Lung (tissue), 17 donors: ENCODE measurements at places on chromosomes 5 and 9. TPM values are rescaled to one million over a fixed set of nuclear protein-coding genes. Genes with fewer than 3 reads are reported as not detected.

Gene PCDHGB5
- 14.3 TPM for total RNA-seq

GRCh38 chr5:3120028-3120427 lies 368.6 kb upstream of the IRX2 start:
- no peaks in the 10 kb centered on the region for H3K36me3 ChIP-seq
- H3K4me1 ChIP-seq: peaks cover 9% of the 10 kb centered on the region
- no peaks in the 10 kb centered on the region for H3K27me3 ChIP-seq
- H3K27ac ChIP-seq: no peak overlapping the region
- DNase-seq: no peak

Gene POU5F2
- 2.0 TPM for total RNA-seq

- H3K4me3 ChIP-seq: no peak overlapping the region
- DNase-seq: no peak
- H3K27me3 ChIP-seq: no peaks in the 10 kb centered on the region
- no peaks in the 10 kb centered on the region for H3K4me1 ChIP-seq
Measured at GRCh38 chr9:84305497-84306131, 34.9 kb downstream of the SLC28A3 start.

DNA sequence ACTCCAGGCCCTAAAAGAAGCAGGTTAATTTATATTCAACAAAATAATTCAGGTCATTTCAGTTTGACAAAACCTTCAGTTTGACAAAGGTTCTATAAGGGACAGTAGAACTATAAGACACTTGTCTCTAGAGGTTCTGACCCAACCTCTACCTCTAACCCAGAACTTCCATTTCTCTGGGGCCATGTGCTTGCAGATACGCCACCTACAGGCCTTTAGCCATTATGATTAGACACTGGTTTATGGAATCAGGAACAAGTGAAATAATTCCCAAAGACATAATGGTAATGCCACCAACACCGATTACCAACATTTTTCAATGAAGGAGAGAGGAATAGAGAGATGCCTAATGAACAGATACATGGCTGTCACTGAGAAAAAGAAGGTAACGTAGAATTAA lies 733.9 kb downstream of the PRELID2 start:
- no peak overlapping the region for H3K4me3 ChIP-seq
- DNase-seq: no peak
- no peaks in the 10 kb centered on the region for H3K27me3 ChIP-seq
- no peaks in the 10 kb centered on the region for H3K36me3 ChIP-seq
- no peak overlapping the region for H3K27ac ChIP-seq

DNA sequence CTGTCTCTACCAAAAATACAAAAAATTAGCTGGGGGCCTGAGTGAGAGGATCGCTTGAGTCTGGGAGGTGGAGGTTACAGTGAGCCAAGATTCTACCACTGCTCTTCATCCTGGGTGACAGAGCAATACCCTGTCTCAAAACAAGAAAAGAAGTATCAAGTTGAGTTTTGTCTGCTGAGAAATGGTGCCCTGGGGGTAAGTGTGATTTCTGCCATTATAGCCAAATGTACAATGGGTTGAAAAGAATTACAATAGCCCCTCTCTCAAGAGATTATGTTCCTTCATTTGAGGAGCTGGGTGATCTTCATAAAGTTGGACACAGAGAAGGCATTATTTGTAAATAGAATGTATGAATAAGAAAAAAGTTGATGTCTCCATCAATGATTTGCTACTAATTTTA lies 189.4 kb downstream of the GOLPH3 start:
- no peak for DNase-seq
- no peaks in the 10 kb centered on the region for H3K4me1 ChIP-seq
- H3K4me3 ChIP-seq: no peak overlapping the region
- no peaks in the 10 kb centered on the region for H3K27me3 ChIP-seq

- H3K27me3 ChIP-seq: no peaks in the 10 kb centered on the region
- no peaks in the 10 kb centered on the region for H3K4me1 ChIP-seq
Measured at GRCh38 chr9:135584934-135585333, 23.4 kb downstream of the PAEP start.

GRCh38 chr9:40909821-40910220 lies 218.7 kb downstream of the FOXD4L6 start:
- H3K36me3 ChIP-seq: no peaks in the 10 kb centered on the region
- H3K4me3 ChIP-seq: no peak overlapping the region
- H3K4me1 ChIP-seq: no peaks in the 10 kb centered on the region
- no peaks in the 10 kb centered on the region for H3K27me3 ChIP-seq
- no peak overlapping the region for H3K27ac ChIP-seq

Gene ZFP2
- 1.5 TPM for total RNA-seq

DNA sequence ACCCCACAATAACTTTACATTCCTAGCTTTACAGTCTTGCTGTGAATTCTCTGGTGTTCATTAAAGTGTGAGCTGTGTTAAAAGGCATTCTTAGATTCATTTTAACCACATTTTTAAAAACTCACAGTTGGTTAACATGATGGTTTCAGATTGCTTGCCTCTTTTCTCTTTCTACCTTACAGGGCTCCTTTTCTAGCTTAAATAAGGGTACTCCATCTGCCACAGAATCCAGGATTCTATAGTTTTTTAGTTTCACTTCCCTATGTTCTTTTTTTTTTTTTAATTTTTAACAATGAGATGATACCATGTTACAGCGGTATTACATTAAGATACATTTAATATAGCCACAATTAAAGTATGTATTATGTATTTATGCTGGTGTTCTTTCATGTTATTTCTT lies 3.9 kb upstream of the FBXO4 start:
- no peaks in the 10 kb centered on the region for H3K27me3 ChIP-seq
- H3K4me1 ChIP-seq: peaks cover 4% of the 10 kb centered on the region
- peaks cover 12% of the 10 kb centered on the region for H3K36me3 ChIP-seq
- no peak for DNase-seq

DNA sequence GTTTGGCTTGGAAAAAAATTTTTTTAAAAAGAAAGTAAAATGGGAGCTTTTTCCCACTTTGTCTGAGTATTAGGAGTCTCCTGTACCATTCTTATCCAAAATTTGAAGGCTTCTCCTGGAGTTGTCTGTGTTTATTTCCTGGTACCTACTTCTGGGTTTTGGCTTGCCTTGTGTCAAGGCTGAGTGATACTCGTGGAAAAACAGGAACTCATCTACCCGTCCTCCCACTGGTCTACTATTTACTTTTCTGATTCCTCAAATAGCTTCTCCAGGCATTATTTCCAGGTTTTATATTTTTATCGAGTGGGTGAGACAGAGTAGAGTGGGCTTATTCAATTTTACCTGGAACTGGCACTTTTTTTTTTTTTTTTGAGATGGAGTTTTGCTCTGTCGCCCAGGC lies 99.4 kb downstream of the RMI1 start:
- no peak overlapping the region for H3K4me3 ChIP-seq
- H3K27me3 ChIP-seq: no peaks in the 10 kb centered on the region
- peaks cover 2% of the 10 kb centered on the region for H3K4me1 ChIP-seq

DNA sequence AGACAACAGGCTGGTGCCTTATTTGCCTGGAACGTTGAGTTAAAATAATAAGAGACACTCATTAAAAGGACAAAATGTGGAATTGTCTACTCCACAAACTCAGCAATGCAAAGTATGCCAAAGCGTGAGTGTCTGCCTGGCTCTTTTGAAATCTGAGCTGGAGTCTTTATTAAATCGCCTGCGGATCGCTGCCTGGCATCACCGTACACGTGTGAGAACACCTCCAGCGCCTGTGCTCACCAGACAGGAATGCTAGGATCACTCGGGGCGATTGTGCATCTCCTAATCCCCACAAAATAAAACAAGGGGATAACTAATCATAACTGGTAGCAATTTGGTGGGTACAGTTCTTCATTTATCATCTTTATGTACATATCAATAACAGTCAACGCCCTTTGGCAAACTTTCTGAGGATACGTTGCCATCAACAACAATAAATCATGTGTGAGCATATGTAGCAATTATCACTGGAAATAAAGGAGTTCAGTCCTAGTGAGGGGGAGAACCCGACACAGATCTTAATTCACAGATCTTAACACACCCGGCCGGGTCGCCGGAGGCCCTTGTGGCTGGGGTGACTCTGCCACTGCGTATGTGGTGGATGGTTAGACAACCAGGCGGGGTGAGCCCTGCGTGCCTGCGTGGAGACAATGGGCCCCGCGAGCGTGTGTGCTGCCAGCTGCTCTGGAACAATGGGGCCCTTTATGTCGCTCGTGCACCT lies 284.9 kb upstream of the IRX1 start:
- DNase-seq: no peak
- H3K4me3 ChIP-seq: no peak overlapping the region
- H3K4me1 ChIP-seq: no peaks in the 10 kb centered on the region
- no peak overlapping the region for H3K27ac ChIP-seq
- H3K36me3 ChIP-seq: no peaks in the 10 kb centered on the region

GRCh38 chr9:33852216-33852826 lies 35.4 kb downstream of the UBE2R2 start:
- H3K4me3 ChIP-seq: no peak overlapping the region
- H3K27ac ChIP-seq: peak overlapping the region; percentile 31
- no peaks in the 10 kb centered on the region for H3K36me3 ChIP-seq
- peaks cover 11% of the 10 kb centered on the region for H3K4me1 ChIP-seq

- H3K4me1 ChIP-seq: no peaks in the 10 kb centered on the region
- peaks cover 6% of the 10 kb centered on the region for H3K36me3 ChIP-seq
- no peak overlapping the region for H3K4me3 ChIP-seq
- H3K27ac ChIP-seq: no peak overlapping the region
- no peak for DNase-seq
Measured at GRCh38 chr9:86082870-86083269, 16.5 kb downstream of the GOLM1 start.

- H3K36me3 ChIP-seq: no peaks in the 10 kb centered on the region
- H3K27me3 ChIP-seq: no peaks in the 10 kb centered on the region
- no peaks in the 10 kb centered on the region for H3K4me1 ChIP-seq
- no peak overlapping the region for H3K27ac ChIP-seq
- H3K4me3 ChIP-seq: no peak overlapping the region
Measured at GRCh38 chr9:32398207-32398606, 13.8 kb downstream of the ACO1 start.

DNA sequence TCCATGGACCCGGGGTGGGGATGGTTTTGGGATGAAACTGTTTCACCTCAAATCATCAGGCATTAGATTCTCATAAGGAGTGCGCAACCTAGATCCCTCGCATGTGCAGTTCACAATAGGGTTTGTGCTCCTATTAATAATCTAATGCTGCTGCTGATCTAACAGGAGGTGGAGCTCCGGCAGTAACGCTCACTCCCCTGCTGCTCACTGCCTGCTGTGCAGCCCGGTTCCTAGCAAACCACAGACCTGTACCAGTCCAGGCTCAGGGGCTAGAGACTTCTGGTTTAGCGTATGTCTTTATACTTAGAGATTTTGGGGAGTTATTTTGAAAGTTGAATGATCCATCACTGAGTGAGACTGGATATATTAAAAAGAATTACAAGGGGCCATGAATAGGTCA lies 50.2 kb downstream of the RICTOR start:
- no peak for DNase-seq
- H3K27me3 ChIP-seq: no peaks in the 10 kb centered on the region
- no peak overlapping the region for H3K27ac ChIP-seq

- no peak overlapping the region for H3K27ac ChIP-seq
- no peaks in the 10 kb centered on the region for H3K27me3 ChIP-seq
- no peak for DNase-seq
- H3K36me3 ChIP-seq: no peaks in the 10 kb centered on the region
- no peak overlapping the region for H3K4me3 ChIP-seq
- peaks cover 5% of the 10 kb centered on the region for H3K4me1 ChIP-seq
Measured at GRCh38 chr5:128766406-128766805, 198.9 kb upstream of the SLC27A6 start.

Gene TJP2
- total RNA-seq: 104 TPM

Gene PCDHGB4
- 6.9 TPM for total RNA-seq

DNA sequence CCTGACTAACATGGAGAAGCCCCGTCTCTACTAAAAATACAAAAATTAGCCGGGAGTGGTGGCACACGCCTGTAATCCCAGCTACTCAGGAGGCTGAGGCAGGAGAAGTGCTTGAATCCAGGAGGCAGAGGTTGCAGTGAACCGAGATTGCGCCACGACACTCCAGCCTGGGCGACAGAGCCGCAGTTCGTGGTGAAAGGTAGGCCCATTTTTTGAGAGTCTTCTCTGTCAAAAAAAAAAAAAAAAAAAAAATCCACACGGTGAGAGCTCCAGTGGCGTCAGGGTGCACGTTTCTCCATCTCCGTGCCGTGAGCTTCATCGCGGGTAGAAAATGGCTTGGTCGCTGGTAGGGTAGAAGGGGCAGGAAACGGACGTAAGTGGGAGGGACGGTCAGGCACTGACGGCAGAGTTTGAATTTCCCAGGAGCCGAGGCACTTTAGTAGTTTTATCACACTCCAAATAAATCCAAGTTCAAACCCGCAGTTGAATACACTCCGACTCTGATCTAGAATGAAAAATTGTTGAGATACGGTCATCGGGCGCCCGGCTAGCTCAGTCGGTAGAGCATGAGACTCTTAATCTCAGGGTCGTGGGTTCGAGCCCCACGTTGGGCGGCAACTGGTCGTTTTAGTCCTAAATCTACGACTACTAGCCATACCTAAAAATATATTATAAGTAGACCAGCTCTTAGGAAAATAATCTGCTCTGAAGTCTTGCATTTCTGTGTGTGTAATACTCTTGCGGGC lies 2.4 kb upstream of the TRIM7 start:
- peak overlapping the region; percentile 4 for H3K4me3 ChIP-seq
- no peaks in the 10 kb centered on the region for H3K36me3 ChIP-seq
- peak; percentile 80 for DNase-seq
- peaks cover 14% of the 10 kb centered on the region for H3K27me3 ChIP-seq

- no peaks in the 10 kb centered on the region for H3K27me3 ChIP-seq
- peak; percentile 12 for DNase-seq
- H3K27ac ChIP-seq: no peak overlapping the region
- H3K4me1 ChIP-seq: no peaks in the 10 kb centered on the region
- no peaks in the 10 kb centered on the region for H3K36me3 ChIP-seq
Measured at GRCh38 chr9:122498883-122499288, 11.7 kb upstream of the OR1J2 start.

DNA sequence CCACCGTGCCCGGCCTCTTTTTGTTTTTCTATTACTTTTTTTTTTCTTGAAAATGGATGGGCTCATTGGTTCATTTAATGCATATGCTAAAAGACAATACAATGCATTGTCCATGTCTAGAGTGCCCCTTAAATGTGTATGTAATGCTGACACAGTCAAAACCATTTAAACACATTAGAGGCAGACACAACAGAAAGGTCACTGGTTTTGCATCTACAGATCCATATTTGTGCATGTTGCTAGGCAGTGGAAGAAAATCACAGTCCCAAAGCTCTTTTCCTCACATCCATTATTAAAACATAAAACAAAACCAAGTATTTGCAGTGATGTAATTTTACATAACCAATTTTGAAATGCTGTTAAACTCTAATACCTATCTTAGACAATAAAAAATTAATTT lies 389.0 kb downstream of the TAF11L14 start:
- H3K4me3 ChIP-seq: no peak overlapping the region
- peaks cover 15% of the 10 kb centered on the region for H3K27me3 ChIP-seq
- H3K27ac ChIP-seq: no peak overlapping the region
- no peaks in the 10 kb centered on the region for H3K36me3 ChIP-seq
- no peak for DNase-seq
